Stimulated activated CD4-positive, alpha-beta T cell treated with anti-CD3 and anti-CD28 coated beads, Interleukin-15, amount 100 ng/mL, for 1 hour (primary cell): ENCODE measurements at places on chromosomes 1 and 21.

DNA sequence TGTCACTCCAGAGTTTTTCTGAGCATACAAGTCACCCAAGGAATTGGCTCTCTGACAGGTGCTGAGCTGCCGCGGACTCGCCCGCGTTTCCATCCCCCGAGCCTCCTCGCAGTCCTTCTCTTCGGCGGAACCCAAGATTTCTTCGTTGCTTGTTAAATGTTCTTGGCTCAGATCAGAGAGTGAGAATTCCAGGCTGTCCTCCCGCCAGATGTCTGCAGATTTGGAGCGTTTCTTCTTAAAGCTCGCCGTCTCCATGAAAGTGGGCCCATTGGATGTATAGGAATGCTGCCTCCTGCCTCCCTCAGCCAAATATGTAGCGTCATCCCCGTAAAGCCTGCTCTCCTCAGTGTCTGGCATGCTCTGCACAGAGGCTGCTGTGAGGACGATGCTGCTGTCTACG is 77.8 kb downstream of the TIAM1 start:
- DNase-seq: no peak

- DNase-seq: no peak
Measured at GRCh38 chr1:244322791-244323521, 128.8 kb downstream of the ADSS2 start.

GRCh38 chr1:83961571-83962295 is 37.2 kb downstream of the TTLL7 start:
- DNase-seq: no peak

- DNase-seq: no peak
Measured at GRCh38 chr1:220281159-220281574, 8.9 kb upstream of the RAB3GAP2 start.

DNA sequence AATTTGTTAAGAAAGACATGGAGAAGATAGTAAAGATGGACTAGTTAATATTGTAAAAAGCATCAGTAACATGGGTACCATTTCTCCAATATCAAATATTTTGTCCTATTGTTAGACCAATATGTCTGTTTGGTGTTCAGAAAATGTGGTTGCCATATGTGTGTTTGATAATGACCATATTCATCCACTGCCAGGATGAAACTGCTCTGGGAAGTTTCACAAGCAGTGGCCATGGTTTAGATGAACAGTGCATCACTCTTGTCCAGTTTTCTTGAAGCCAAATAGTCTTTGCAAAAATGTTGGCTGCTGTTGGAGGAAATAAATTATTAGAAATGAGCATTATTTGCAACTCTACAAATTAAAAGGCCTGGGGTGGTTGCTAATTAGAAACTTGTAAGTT is 333.8 kb downstream of the NUF2 start:
- no peak for DNase-seq

GRCh38 chr1:206909161-206909882 is 12.1 kb downstream of the IL24 start:
- no peak for DNase-seq

GRCh38 chr1:180609643-180610555 is 21.9 kb upstream of the XPR1 start:
- DNase-seq: no peak

GRCh38 chr1:5388622-5389021 is 603.6 kb downstream of the NPHP4 start:
- DNase-seq: no peak

DNA sequence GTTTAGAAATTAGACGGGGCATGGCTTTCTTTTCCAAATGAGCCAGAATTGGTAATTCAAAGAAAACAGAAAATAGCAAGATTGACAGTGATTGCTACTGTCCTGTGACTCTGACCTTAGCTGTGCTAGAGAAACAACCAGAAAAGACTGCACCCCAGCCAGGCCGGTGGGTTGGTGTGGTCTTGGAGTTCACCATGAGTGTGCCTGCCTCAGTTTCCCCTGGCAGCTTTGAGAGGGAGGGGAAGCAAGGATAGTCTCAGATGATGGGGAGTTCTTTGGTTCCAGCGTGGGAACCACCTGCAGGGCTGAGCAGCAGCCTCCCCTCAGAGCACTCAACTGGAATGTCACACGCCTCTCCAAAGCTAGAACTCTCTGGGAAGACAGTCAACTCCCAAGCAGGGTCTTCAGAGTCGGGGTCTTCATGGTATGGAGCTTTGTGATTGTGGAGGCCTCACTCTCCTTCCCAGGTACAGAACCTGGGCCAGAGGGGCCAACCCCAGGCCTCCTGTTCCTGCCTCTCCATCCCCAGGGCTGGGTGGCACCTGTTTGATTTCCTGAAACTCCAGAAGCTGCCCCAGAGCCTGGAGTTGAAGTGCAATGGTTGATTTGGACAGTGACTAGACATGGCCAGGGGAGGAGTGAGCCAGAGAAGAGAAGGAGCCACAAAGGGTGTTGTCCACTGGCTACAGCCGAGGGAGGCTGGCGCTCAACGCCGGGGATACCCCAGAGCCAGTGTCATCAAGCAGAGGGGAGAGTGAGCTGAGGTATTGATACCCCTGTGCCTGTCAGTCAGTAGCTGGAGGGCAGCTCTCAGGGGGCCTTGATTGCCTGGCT is 35.7 kb downstream of the SIM2 start:
- no peak for DNase-seq

DNA sequence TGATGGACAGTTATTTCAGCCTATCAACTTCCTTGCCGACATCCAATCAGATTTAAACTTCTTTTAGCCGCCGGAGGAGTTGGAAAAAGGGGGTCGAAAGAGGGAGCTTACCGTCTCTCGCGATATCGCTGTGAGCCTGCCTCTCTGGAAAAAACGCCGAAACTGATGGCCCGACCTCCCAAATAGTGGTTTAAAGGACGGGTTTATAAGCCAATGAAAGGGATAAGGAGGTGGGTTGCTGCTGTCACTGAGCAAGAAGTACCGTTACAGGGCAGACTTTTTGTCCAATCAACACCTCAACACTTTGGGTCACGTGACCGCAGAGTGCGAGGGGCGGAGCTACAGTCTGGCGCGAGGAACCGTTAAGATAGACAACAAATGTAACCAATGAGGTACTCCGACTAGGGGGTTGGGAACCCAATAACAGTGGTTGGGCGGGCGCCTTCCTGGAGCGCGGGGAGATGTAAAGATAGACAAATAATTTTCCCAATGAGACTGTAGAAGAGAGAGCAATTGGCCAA is at the start of gene RBM15:
Gene RBM15 (plus strand): TSS at position 492 of the 521 bp plus-strand sequence. CDS start 29 bp downstream, at position 521.
- peak; percentile 84 for DNase-seq

DNA sequence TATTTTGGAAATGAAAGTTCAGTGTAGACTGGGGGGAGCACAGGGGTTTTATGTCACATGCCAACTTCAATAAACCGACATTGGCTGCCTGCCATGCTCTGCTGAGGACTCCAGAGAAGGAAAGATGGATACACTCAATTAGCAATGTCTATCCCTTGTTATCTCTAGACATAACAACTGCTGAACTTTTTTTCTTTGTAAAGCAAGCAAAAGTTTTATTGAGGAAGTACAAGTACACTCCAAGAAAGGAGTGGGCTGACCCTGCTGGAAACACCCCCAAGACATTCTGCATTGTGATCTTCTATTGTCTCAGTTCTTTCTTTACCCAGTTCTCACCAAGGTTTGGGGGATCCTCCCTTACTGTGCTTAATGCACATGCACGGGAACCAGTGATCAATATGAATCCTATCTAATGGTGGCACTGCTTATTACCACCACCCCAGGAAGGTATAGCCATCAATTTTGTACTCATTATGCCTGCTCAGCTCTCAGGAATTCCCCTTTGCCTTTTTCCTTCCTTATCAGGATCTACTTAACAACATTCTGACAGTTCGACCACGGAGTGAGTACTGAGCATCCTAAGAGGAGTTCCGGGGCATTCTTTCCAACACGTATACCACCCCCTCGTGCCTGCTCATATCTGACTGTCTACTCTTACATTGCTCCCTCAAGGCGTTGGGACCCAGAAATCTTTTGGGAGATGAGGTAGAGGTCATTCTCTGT is 28.7 kb downstream of the SYNJ1 start:
- no peak for DNase-seq

DNA sequence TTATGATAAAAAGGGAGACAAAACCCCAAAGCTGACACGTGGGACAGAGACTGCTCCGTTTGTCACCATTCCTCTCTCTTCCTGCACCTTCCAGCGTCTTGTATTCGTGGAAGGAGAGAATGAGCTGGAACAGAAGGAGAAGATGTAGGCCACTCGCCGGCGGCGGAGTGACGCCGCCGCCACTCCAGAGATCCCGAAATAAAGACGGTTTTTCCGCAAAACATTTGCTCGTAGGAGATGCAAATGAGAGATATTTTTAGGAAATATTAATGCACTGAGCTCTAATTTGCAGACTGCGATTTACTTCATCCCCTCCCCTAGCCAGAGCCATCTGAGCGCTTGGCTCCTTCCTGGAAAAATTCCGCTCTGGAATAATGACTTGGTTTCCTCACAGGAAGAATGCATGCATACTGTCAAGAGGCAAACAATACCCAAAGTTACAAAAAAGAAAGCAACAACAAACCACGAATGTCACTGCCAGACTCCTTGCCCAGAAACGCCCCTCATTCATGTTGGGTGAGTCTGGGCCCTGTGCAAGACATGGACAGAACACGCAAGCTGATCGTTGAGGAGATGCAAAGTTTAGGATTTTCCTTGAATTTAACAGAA is 18.0 kb upstream of the ADARB1 start:
- no peak for DNase-seq

DNA sequence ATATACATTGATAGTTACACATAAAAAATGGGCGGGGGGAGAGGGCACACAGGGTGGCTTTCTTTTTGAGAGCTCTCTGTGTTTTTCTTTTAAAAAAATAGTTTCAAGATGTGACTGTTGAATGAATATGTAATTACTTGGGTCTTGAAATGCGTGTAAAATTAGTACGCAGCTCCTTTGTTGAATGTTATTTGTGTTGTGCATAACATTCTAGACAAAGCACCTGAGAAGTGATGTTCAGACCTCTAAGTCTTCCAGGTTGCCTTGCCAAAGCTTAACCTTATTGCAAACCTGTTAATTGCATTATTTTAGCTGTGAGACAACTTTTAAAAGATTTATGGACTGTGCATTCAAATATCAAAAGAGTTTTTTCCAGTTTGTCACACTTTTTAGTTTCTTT is 5.4 kb downstream of the PBX1 start:
- DNase-seq: no peak

- DNase-seq: no peak
Measured at GRCh38 chr1:230913496-230913895, 45.2 kb upstream of the C1orf198 start.

DNA sequence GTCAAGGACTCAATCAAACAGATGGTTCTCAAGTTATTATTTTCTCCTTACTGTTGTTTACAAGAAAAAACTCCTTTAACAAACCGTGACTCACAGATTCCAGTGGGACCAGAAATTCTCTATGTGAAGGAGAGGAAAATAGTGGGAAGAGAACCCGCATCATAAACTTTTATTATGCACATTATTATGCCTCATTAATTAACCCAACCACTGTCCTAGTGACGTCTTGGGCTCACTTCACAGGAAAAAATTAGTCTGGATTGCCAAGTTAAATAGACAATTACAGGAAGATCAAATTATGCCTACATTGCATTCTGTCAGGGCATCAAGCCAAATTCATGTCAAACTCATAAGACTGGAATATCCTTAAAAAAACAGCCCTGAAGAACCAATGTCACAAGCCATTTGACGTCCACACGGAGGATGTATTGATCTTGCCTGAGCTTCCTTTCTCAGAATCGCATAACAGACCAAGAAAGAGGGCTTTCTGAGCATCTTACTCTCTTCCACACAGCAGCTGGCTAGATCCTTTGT is 347.8 kb downstream of the DUSP10 start:
- DNase-seq: no peak

DNA sequence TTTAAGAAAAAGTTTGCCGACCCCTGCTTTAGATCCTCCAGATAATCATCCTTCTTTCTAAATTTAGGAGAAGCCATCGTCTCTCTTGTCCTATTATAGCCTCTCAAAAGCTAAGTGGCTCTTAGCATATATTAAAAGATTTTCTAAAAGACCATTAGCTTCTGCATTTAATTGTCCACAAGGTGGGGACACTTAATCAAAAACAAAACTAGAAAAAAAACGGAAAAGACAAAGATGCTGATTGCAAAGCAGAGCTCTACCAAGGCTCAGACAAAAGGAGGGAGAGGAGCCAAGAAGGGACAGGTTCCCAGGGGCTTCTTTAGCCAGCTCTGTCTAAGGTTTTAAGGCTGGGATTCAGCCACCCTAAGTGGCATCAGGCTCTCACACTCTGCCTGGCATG is 128.3 kb upstream of the HMGB4 start:
- DNase-seq: no peak

- DNase-seq: no peak
Measured at GRCh38 chr1:53448241-53448841, 10.9 kb upstream of the DMRTB1 start.

DNA sequence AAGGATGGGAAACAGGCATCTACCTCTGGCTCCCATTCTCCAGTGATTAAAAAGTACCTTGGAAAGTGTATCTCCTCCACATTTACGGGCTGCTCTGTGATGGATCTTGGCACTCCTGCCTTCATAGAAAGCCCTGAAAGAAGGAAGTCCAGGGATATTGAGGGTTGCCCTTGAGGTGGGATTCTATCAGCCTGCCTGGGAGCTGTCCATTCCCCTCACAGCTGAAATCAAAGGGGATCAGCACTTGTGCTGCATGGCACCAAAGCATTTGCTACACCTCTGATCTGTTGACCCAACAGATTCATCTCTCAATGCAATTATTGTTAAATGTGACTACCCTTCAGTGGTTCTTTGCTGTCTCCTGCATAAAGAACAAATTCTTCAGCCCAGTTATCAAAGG is 442.0 kb upstream of the RUNX1 start:
- DNase-seq: no peak

GRCh38 chr1:57784356-57784755 is 360.5 kb upstream of the DAB1 start:
- no peak for DNase-seq

- DNase-seq: no peak
Measured at GRCh38 chr1:234555390-234556024, 54.5 kb downstream of the IRF2BP2 start.

DNA sequence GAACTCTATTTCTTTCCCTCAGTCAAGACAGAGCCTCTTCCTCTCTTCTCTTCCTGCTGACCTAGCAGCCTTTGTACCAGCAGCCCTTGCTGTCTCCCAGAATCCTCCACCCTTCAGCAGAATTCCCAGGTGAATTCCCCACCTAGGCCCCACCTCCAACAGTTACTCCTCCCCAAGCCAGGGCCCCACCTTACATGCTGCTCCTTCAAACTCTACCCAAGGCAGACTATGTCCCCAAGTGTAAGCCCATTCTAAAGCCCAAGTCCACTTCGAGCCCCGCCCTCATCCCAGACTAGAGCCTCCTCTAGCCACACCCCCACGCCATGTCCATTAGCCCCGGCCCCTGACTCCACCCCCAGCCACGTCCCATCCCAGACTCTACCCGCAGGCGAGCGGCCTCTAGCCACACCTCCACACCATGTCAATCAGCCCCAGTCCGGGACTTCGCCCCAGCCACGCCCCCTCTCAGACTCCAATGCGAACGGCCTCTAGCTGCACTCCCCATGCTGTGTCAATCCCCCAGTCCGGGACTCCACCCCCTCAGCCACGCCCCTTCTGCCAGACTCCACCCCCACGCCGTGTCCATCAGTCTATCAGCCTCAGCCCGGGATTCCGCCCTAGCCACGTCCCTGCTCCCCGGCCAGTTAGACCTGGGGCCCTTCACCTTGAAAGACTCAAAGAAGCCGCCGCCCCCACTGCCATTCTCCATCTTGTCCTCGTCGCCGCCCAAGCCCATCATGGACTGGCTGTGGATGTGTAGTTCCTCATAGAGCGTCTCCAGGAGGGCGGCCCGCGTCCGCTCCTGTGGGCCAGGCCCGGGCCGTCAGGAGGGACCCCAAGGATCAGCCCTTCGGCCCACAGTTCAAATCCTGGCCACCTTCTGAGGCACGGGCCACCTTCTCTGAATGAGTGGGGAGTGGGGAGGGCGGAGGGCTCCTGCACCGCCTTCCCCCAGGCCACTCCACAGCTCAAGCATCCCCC is 61.3 kb downstream of the RAP1GAP start:
- no peak for DNase-seq
